ENCODE measurements at places on chromosomes 11 and 22.

DNA sequence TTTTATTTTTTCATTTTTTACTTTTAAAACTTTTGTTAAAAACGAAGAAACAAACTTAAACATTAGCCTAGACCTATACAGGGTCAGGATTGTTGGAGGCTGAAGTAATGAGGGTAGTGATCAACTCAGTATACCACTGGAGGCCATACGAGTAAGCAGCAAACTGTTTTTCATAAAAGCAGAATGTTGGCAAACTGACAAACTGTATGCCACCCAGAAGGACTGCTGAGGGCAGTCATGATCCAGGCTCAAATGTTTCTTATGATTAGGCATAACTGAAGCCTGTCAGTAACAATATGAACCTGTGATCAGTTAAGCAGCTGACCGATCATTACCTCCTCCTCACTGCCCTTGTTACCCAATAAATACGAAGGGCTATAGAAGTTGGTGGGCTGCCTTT, 10.2 kb upstream of the SC5D start:
- no peak for DNase-seq

GRCh38 chr11:102320188-102320587, 2.9 kb downstream of the BIRC3 start:
- DNase-seq: no peak

GRCh38 chr22:42412744-42413333, 19.4 kb downstream of the NFAM1 start:
- DNase-seq: no peak

- no peak for DNase-seq
Measured at GRCh38 chr11:64372802-64373597, 14.0 kb downstream of the RPS6KA4 start.

GRCh38 chr22:32352681-32353080, 5.0 kb upstream of the RFPL3 start:
- no peak for DNase-seq

DNA sequence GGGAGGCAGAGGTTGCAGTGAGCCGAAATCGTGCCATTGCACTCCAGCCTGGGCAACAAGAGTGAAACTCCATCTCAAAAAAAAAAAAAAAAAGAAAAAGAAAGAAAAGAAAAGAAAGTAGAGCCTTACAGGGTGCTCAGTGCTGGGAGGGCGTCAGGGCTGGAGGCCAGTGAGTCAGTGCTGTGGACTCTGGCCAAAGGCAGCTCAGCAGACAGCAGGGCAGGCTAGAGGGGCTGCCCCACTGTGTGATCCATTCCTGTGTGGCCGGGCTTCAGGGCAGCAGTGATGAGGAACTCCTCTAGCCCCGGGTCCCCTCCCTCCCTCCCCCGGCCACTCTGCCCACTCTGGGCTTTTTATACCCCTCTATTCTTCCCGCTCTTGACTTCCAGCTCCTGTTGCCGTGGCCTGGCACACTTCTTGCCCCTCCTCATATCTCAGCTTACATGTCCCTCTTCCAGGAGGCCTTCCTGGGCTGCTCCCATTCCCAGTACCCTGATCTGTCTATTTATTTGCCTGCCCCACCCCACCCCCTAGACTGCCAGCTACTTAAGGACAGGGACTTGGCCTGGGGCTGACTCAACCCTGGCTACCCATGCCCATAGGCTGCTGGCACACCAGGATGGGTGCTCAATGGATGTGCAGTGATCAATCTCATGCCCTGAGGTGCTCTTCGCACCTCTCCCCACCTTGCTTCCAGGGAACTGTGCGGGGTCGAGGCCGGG, 10.1 kb downstream of the SYT12 start:
- no peak for DNase-seq

DNA sequence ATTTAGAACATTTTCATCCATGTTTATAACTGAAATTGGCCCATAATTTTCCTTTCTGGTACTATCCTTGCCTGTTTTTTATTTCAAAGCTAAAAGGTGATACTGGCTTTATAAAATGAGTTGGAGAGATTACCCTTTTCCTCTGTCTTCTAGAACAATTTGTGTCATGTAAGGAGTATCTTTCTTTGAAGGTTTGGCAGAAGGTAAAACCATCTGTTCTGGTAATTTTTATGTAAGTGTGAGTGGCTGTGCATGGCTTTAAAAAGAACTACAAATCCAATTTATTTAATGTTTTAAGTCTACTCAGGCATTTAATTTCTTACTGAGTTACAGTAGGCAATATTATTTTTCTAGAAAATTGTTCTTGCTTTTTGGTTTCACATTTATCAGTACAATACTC, 7.7 kb upstream of the MRGPRD start:
- DNase-seq: no peak

GRCh38 chr11:48050304-48050703, 69.9 kb downstream of the PTPRJ start:
- DNase-seq: no peak

- DNase-seq: no peak
Measured at GRCh38 chr11:130202009-130202817, 42.6 kb downstream of the ST14 start.

DNA sequence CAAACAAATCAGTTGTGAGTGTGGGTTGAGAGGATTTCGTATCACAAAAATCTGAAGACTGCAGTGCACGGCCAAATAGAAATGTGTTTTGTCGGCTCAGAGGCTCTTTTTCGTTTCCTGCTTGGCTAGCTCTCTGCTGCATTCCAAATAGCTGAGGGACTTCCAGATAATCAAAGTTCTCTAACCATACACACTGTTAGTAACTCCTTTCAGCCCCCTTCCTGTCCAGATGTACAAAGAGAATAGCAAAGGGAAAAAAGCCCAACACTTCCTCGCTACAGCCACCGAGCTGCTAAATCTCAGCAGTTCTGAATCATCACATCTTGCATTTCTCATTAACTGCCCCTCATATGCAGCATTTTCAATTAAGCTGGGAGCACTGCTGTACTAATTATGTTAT, 203.1 kb downstream of the TENM4 start:
- DNase-seq: no peak

GRCh38 chr22:24189249-24190158, 8.2 kb downstream of the SUSD2 start:
- DNase-seq: no peak

DNA sequence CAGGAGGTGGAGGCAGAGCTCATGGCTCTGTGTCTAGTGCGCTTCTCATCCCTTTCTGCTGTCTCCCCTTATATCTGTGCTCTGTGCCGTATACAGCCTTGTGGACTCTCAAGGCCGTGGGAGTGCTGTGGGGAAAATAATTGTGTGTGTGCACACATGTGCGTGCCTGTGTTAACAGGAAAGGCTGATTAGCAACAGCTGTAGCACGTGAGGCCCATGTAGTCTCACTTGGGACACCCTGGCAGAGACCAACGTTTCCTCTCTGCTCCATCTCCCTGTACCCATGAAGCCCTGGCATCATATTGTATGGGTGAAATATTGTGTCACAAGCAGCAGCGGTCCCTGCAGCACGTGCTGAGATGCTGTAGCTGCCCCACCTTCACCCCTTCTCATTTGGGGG, 109.3 kb downstream of the LRRC32 start:
- no peak for DNase-seq

DNA sequence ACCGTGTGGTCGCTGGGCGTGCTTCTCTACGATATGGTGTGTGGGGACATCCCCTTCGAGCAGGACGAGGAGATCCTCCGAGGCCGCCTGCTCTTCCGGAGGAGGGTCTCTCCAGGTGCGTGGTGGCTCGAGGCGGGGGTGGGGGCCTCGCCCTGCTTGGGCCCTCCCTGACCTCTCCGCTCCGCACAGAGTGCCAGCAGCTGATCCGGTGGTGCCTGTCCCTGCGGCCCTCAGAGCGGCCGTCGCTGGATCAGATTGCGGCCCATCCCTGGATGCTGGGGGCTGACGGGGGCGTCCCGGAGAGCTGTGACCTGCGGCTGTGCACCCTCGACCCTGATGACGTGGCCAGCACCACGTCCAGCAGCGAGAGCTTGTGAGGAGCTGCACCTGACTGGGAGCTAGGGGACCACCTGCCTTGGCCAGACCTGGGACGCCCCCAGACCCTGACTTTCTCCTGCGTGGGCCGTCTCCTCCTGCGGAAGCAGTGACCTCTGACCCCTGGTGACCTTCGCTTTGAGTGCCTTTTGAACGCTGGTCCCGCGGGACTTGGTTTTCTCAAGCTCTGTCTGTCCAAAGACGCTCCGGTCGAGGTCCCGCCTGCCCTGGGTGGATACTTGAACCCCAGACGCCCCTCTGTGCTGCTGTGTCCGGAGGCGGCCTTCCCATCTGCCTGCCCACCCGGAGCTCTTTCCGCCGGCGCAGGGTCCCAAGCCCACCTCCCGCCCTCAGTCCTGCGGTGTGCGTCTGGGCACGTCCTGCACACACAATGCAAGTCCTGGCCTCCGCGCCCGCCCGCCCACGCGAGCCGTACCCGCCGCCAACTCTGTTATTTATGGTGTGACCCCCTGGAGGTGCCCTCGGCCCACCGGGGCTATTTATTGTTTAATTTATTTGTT, 2.4 kb downstream of the PIM3 start:
- no peak for DNase-seq

GRCh38 chr22:27099946-27100722, 442.7 kb downstream of the MIAT start:
- no peak for DNase-seq

DNA sequence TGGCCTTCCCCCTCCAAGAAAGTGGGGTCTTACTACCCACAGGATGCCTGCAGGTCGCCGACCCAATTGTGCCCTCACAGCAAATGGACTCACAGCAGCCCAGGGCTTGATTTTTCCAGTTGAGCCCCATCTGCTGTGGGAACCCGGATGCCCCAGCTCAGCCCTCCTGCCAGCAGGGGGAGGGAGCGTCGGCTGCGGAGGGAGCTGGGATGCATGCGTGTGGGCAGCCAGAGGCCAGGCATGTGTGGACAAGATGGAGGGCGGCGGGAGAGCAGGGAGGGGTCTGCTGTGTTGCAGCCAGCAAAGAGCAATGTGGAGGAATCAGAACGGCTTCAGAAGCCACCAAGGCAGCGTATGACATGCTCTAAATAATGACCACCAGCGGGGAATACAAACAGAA, 41.0 kb upstream of the EIF3D start:
- DNase-seq: no peak

Measured in activated CD8-positive, alpha-beta memory T cell treated with anti-CD3 and anti-CD28 coated beads for 48 hours (primary cell).